A549 treated with CORT108297 at 1 μM for 4 hours (cell line): ENCODE measurements at places on chromosomes 11 and 22. TPM values are rescaled to one million over a fixed set of nuclear protein-coding genes. Genes with fewer than 3 reads are reported as not detected.

OR51E2 gene
- not detected in 5 replicates for total RNA-seq

MRGPRX1 gene
- total RNA-seq: not detected in 5 replicates

NCR3LG1 gene
- 1.7 to 2.6 TPM (median 2.3 TPM) in 5 replicates for total RNA-seq

BDNF gene
- total RNA-seq: 6.7 to 10.6 TPM (median 7.8 TPM) in 5 replicates

IGF2 gene
- 1.5 to 2.9 TPM (median 2.8 TPM) in 5 replicates for total RNA-seq

MRPL40 gene
- 40.6 to 50.4 TPM (median 44.9 TPM) in 5 replicates for total RNA-seq

CST6 gene
- total RNA-seq: not detected in 5 replicates

KCNJ11 gene
- total RNA-seq: 0.30 to 0.60 TPM (median 0.45 TPM) in 5 replicates

NPTXR gene
- total RNA-seq: 10.5 to 15.3 TPM (median 11.9 TPM) in 5 replicates

SGSM1 gene
- total RNA-seq: 0.18 to 0.64 TPM (median 0.29 TPM) in 5 replicates

RAG1 gene
- 0.09 to 0.64 TPM (median 0.32 TPM) in 5 replicates for total RNA-seq

GAL gene
- 10.1 to 25.6 TPM (median 18.0 TPM) in 5 replicates for total RNA-seq

CD248 gene
- not detected in 5 replicates for total RNA-seq

SCO2 gene
- 2.7 to 9.9 TPM (median 5.5 TPM) in 5 replicates for total RNA-seq

THOC5 gene
- 26.8 to 31.9 TPM (median 29.1 TPM) in 5 replicates for total RNA-seq

ZNF214 gene
- 0.57 to 1.1 TPM (median 0.79 TPM) in 5 replicates for total RNA-seq

SPDYC gene
- not detected in 5 replicates for total RNA-seq

GPR83 gene
- total RNA-seq: 0.03 to 0.08 TPM (median 0.05 TPM) in 5 replicates

EHBP1L1 gene
- total RNA-seq: 29.8 to 47.7 TPM (median 43.6 TPM) in 5 replicates

MS4A3 gene
- total RNA-seq: not detected in 5 replicates

LRP4 gene
- 7.2 to 8.7 TPM (median 7.2 TPM) in 5 replicates for total RNA-seq

CDC42BPG gene
- total RNA-seq: 1.0 to 3.0 TPM (median 1.8 TPM) in 5 replicates

SFI1 gene
- total RNA-seq: 8.2 to 15.1 TPM (median 10.9 TPM) in 5 replicates

BATF2 gene
- 0.74 to 1.0 TPM (median 0.96 TPM) in 5 replicates for total RNA-seq

C2CD3 gene
- 16.3 to 18.7 TPM (median 18.1 TPM) in 5 replicates for total RNA-seq

RFPL1 gene
- total RNA-seq: not detected in 5 replicates

KMT2A gene
- 11.4 to 15.1 TPM (median 13.5 TPM) in 5 replicates for total RNA-seq

ANKK1 gene
- total RNA-seq: 0.03 to 0.05 TPM (median 0.04 TPM) in 3 of 5 replicates, not detected in the others

MUC2 gene
- 0.14 to 0.97 TPM (median 0.27 TPM) in 5 replicates for total RNA-seq

CATSPER1 gene
- 1.4 to 1.9 TPM (median 1.8 TPM) in 5 replicates for total RNA-seq

PANX2 gene
- 4.6 to 7.9 TPM (median 7.1 TPM) in 5 replicates for total RNA-seq

PLAAT3 gene
- total RNA-seq: 43.3 to 62.2 TPM (median 54.1 TPM) in 5 replicates

NPAS4 gene
- not detected in 5 replicates for total RNA-seq

KDM4D gene
- total RNA-seq: 0.26 to 0.45 TPM (median 0.39 TPM) in 5 replicates
